ENCODE measurements at places on chromosomes 2 and 18.

GRCh38 chr2:33477473-33478468 is 1.3 kb downstream of the RASGRP3 start:
- DNase-seq = no peak

DNA sequence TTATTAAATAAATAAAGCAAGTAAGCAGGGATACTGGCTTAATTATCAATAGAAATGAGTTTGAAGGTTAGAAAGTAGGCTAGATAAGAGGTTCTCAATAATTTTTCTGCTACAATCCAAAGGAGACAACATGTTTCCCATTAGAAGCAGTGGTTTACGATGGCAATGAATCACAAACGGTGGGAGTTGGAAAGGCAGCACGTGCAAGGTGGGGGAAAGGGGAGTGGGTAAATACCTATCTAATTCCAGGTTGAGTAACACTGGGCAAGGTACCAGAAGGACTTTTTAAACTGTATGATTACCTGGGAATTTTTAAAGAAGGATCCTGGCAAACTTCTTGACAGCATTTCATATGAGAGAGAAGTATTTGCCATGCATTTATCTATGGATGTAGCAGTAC is 289.9 kb downstream of the NBAS start:
- no peak for DNase-seq

GRCh38 chr2:186299610-186300009 is 186.4 kb upstream of the ZC3H15 start:
- DNase-seq = no peak

DNA sequence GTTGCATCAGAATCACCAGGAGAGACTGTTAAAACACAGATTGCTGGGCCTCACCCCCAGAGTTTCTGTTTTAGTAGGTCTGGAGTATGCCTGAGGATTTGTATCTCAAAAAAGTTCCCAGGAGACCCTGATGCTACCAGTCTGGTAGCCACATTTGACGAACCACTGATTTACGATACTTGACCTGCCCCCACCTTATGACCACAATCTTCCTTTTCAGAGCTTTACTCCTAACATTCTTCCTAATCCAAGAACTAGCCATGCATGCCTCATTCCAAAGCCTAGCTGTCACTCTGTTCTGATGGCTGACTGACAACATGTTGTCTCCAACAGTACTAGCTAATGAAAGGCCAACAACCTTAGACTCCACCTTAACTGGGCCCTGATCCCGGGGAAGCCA is 191.4 kb downstream of the MBD2 start:
- no peak for DNase-seq

DNA sequence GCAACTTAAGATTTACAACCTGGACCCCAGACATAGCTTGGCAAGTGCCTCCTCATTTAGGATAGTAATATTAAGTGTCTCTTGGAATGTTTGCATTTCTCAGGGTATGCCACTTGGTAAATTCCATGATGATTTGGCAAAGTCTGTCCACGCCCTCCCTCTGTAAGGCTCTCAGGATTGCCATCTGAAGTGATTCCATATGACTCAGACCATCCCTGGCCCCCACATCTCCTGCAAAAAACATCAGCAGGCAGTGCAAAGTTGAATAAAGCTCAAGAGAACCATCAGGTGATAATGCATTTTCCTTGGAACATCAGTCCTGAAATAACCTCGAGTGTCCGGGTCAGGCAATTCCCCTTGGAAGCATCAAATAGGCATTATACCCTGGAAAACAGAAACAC is 27.1 kb upstream of the PIEZO2 start:
- DNase-seq = no peak

DNA sequence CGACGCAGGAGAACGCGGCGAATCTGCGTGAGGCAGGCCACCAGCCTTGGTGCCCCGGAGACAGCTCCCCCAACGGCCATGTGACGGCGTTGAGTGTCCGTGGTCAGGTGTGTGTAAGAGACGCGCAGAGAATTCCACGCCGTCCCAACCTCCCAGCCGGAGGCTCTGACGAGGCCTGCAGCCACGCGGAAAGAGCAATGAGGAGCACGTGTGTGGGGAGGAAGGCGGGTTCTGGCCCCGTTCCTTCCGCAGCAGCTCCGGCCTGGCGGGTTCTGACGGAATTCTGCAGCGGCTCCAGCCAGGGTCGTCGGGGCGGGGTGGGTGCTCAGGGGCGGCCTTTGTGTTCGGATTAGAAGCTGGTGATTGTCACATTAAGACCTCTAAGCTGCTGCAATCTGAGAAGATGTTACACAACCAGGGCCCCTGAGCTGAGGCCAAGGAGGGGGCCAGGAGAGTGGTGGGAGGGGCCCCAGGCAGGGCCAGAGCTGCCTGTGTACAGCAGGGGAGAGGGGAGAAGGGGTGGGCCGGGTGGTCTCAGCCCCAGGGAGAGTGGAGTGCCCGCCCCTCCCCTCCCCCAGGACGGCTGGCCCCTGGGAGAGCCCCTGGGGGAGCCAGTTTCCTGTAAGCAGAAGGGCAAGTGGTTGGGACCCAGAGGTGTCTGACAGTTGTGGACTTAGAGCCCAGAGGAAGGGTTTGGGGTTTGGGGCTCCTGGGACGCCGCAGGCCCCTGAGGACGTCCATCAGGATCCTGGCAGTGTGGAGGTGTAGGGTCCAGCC is 5.1 kb upstream of the GAL3ST2 start:
- DNase-seq = no peak

DNA sequence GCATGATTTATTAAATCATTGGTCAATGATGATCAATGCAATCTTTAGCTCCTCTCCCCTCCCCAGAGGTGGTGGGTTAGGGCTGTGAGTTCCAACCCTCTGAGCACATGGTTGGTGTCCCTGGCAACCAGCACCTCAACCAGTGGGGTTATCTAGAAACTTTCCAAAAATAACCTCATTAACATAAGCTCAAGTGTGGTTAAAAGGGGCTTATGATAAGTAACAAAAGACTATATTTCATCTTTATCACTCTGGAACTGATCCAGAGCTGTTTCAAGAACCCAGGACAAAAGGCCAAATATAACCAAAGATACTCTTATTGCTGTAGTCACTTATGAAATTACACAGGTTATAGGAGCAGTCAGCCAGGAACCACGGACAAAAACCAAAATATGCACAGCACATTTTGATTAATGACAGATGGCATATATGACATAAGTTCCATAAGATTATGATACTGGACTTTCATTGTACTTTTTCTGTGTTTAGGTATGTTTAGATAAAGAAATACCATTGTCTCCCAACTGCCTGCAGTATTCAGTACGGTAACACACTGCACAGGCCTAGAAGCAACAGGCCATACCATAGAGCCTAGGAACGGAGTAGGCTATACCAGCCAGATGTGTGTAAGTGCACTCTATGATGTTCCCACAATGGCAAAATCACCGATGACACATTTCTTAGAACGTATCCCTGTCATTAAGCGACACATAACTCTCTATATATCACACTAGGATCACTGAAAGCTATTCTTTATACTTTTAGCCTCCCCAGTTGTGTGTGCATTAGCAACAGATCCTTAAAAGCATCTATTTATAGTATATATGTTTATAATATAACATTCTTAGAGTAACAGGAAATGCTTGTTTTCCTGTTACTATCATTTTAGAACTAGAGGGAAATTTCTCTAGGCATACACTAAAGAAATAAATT is 31.9 kb downstream of the KIDINS220 start:
- DNase-seq = no peak

- DNase-seq = no peak
These were observed 50.5 kb downstream of the SLC4A5 start for GRCh38 chr2:74292751-74293150.

DNA sequence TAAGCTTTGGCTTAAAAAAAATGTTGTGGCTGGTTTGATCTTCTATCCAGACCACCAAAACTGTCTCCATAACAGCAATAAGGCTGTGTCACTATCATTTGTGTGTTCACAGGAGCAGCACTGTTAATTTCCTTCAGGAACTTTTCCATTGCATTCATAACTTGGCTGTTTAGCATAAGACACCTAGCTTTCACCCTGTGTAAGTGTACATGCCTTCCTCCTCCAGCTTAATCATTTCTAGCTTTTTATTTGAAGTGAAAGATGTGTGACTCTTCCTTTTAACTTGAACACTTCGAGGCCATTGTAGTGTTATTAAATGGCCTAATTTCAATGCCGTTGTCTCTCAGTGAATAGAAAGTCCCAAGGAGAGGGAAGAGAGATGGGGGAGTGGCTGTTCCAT is 352.9 kb upstream of the VWC2L start:
- no peak for DNase-seq

DNA sequence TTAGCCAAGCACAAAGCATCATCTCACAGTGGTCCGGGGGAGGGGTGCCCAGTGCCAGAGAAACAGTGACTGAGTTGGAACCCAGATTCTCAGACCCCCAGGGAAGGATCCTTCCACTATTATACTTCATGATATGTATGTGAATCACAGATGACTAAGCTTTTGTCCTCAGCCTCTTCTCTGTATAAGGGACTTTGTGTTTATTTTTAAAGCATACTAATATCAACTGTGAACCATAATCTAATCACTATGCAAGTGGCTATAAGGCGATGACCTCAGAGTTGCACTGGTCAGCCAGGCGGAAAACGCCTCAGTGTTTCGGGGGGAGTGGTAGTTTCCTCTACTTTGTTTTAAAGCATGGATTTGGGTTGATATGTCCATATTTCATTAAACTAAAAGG is 160.4 kb upstream of the TMEM200C start:
- DNase-seq = no peak

Measured in activated T-helper 9 cell treated with anti-CD3 and anti-CD28 coated beads, Interleukin-2, amount 50 U/mL, for 16 hours (primary cell).